ENCODE measurements at places on chromosomes 2 and 18. TPM values are rescaled to one million over a fixed set of nuclear protein-coding genes. Genes with fewer than 3 reads are reported as not detected.

- no peaks in the 10 kb centered on the region for H3K36me3 ChIP-seq
- H3K27me3 ChIP-seq, result no peaks in the 10 kb centered on the region
- H3K4me3 ChIP-seq, result no peak overlapping the region
- H3K27ac ChIP-seq, result no peak overlapping the region
- no peak for DNase-seq
Observed at GRCh38 chr2:197944416-197945096, 140.2 kb downstream of the PLCL1 start.

KHK gene
- 7.8 TPM for total RNA-seq

GRCh38 chr2:26076001-26076587, 42.2 kb downstream of the RAB10 start:
- H3K27me3 ChIP-seq, result no peaks in the 10 kb centered on the region
- no peaks in the 10 kb centered on the region for H3K36me3 ChIP-seq
- no peak for DNase-seq
- no peak overlapping the region for H3K27ac ChIP-seq
- no peak overlapping the region for H3K4me3 ChIP-seq

- peaks cover 17% of the 10 kb centered on the region for H3K4me1 ChIP-seq
- no peaks in the 10 kb centered on the region for H3K36me3 ChIP-seq
- H3K27ac ChIP-seq, result peak overlapping the region; percentile 51
- peak; percentile 55 for DNase-seq
Observed at GRCh38 chr18:63079114-63079513, 240.5 kb downstream of the BCL2 start.

DNA sequence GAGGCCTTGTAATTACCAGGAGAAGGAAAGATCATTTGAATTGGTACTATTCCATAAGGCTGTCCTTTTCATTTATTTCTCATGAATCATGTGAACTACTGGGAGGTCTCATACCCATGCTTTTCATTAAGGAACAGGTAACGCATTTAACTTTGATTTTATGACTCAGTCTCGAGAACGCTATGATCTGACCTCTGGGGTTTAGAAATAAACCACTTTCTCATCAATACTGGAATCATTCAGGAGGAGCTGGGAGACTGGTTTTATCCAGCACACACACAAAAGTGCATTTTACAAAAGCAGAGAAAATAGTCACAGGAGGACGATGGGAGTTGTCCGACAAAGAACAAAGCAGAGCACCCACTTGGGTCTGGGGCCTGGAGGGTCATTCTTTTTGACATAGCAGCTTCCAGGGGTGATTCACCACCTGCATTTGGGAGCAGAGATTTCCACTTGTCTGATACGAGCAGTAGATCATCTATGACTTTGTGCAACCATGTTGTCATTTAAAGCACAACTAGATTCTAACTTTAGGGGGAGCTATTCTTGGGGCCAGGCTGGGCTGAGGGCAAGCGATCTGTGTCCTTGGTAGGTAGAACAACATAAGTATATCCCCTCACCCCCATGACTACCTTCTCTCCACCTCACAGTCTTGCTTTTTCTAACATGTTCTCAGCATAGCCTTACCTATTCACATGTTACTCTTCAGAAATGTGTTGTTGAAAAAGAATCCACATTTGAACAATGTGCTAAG, 95.9 kb upstream of the SCG2 start:
- H3K27ac ChIP-seq, result no peak overlapping the region
- DNase-seq, result no peak
- no peaks in the 10 kb centered on the region for H3K36me3 ChIP-seq
- no peaks in the 10 kb centered on the region for H3K27me3 ChIP-seq
- no peak overlapping the region for H3K4me3 ChIP-seq
- no peaks in the 10 kb centered on the region for H3K4me1 ChIP-seq
